ENCODE measurements at places on chromosomes 13 and 19.
A peak's percentile ranks its signal among the peaks of the same experiment; 100 is the strongest.

DNA sequence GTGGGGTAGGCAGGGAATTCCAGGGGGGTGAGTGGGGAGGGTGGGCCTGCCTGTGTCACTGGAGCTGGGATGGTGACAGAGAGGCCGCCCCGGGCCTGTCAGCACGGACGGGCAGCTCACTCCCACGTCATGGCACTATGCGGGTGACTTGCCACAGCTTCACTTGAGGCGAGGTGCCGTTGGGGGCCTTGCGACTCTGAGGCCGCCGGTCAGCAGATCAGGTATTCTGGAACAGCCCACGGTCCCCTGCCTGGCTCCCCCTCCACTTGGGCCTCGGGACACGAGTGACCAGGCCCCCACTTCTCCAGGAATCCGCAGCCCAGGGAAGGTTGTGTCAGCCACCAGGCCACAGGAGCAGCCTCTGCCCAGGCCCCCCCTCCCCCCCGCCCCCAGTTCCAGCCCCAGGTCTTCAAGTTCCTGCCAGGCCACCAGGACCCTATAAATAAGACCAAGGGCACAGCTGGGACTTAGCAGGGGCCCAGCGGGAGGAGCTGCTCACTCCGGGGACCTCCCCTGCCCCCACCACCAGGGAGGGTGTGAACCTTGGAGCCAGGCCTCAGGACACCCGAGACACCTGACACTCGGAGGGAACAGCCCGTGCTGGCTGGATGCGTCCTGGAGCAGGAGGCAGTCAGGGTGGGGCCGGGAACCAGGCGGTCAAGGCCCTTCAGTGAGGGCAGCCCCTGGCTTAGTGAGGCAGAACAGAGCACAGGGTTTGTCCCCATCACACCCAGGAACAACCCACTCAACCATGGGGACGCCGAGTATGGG lies 2.7 kb upstream of the MIDN start:
- no peak for DNase-seq

GRCh38 chr13:113918580-113918979 lies 54.7 kb upstream of the GAS6 start:
- DNase-seq = no peak

- no peak for DNase-seq
Measured at GRCh38 chr19:30119180-30119908, 177.3 kb downstream of the URI1 start.

- no peak for DNase-seq
Measured at GRCh38 chr13:52001120-52001731, 10.0 kb downstream of the ATP7B start.

- DNase-seq = no peak
Measured at GRCh38 chr13:27565818-27566217, 54.5 kb downstream of the LNX2 start.

GRCh38 chr13:21436582-21436981 lies 22.5 kb downstream of the ZDHHC20 start:
- no peak for DNase-seq

- peak; percentile 54 for DNase-seq
Measured at GRCh38 chr19:3359919-3360420, 6.4 kb upstream of the NFIC start.

GRCh38 chr13:99916366-99917103 lies 55.0 kb downstream of the ZIC5 start:
- peak; percentile 70 for DNase-seq

DNA sequence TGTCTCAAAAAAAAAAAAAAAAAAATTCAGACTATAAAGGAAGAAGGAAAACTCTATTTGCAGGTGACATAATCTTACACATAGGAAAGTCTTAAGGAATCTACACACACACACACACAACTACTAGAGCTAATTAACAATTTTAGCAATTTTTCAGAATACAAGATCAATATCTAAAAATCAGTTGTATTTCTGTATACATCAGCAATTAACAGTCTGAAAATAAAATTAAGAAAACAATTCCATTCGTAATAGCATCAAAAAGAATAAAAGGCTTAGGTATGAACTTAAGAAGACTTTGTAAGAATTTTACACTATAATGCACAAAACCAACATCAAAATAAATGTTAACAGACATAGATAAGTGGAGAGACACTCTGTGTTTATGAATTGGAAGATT lies 15.6 kb upstream of the CALM3 start:
- DNase-seq = no peak

- no peak for DNase-seq
Measured at GRCh38 chr13:48680756-48681392, 27.1 kb downstream of the CYSLTR2 start.

DNA sequence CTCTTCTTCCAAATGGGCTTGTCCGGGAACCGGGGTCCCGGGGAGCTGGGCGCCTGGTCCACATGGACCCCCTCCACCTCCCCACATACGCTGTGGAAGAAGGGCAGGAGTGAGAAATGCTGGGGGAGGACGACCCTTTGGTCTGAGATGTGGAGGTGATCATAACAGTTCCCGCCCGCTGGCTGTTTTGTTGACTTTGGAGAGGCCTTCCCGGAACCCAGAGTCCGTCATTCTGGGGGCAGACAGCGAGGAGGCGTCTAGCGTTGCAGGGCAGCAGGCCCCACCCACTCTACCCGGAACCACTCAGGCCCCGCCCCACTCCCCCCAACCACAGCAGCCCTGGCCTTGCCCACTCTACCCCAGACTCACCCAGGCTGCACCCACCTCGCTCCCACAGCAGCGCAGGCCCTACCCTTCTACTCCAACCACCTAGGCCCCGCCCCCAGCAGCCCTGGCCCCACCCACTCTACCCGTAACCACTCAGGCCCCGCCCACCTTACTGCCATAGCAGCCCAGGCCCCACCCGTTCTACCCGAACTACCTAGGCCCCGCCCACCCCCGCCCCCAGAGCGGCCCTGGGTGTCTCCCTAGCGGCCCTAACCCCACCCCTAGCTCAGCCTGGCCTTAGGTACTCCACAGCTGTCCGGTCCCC lies 7.1 kb downstream of the GPR108 start:
- peak; percentile 87 for DNase-seq

GRCh38 chr13:44432650-44433049 lies 59.0 kb downstream of the SERP2 start:
- no peak for DNase-seq

- DNase-seq = no peak
Measured at GRCh38 chr19:38870612-38871011, 7.5 kb downstream of the RINL start.

- DNase-seq = no peak
Measured at GRCh38 chr13:99056381-99057014, 78.6 kb upstream of the DOCK9 start.

Data from HAP-1 (cell line).